ENCODE measurements at places on chromosomes 2 and 18.

- no peak for DNase-seq
These were observed 272.6 kb upstream of the DSEL start for GRCh38 chr18:67789165-67789545.

DNA sequence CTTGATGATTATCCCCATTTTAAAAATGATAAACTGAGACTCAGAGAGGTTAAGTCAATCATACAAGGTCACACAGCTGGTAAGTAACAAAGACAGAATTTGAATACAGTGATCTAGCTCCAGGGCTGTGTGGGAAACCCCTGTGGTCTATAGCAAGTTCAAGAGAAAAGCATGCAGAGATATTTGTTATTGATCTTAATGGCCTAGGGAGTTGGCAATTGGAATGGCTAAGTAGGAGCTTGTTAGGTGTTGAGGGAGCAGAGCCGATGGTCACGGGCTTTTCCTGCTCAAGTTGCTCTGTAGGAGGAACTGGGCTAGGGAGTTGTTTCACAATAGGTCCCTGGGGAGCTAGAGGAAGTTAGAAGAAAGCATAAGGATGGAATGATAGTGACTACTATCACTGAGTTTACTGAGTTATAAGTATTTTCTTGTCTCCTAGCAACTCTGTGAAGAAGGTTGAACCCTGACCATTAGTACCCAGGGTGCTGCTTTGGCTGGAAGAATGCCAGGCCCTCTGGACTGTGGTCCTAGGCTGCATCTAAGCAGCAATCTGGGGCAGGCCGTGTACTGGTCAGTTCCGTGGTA is 30.0 kb downstream of the RNF125 start:
- DNase-seq = peak; percentile 12

DNA sequence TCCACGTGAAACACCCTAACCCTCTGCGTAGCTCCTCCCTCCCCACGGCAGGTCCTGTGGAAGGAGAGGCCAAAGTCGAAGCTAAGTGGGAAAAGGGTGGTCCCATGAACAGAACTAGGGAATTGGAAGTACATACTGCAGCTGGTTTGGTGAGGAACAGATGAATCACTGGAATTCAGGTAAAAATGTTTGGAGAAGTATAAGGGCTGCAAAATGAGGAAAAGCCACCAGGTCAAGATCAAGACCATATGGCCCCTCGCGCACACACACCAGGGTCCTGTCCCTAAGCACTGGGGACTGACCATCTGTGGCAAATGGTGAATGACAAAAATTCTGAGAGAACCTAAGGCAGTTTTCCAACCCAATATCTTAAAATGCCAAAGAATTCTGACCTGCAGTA is 3.1 kb downstream of the PARD6G start:
- DNase-seq = no peak

DNA sequence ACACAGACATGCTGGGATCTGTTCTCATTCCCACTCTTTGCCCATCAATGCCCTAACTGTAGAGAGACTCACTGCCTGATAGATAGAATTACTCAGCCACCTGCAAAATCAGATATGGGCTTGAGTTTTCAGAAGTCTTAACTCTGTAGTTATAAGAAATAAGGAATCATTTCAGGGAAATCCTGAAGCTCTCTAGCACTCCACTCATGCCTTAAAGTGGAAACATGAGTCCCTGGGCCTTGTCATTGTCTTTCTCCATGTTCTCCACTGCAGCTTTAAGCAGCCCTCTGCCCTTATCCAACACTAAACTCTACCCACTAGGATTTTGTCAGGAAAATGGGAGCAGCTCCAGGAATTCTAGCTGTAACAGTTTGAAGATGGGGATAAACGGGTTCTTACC is 192.5 kb downstream of the SNTG2 start:
- DNase-seq = no peak

DNA sequence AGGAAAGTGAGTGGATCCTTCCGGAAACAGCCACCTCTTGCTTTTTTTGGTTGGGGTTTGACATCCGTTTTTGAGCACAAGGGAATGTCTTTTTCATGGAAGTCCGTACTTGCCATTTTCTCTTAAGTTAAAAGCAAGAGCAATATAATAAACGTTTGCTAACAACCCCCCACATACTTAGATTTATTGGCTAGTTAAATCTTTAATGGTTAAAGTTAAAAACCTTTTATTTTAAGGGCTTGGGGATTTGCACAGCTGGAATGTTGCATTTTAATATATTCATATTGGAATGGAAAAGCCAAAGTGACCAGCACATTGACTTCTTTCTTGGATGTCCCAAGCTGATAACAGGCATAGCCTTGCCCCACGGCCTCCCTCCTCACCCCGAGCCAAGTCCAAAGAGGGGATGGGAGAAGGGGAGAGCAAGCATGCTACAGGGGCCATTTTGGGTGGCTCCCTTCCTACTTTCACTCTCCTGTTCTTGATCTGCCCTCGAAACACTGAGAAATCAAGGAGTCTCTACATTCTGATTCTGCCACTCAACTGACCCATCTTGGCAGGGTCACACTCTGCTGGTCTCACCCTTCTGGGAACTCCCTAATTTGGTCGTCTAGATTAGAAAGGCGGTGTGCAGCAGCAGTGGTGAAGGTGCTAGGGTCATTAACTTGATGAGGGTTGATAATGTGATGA is 48.1 kb upstream of the PKDCC start:
- no peak for DNase-seq

DNA sequence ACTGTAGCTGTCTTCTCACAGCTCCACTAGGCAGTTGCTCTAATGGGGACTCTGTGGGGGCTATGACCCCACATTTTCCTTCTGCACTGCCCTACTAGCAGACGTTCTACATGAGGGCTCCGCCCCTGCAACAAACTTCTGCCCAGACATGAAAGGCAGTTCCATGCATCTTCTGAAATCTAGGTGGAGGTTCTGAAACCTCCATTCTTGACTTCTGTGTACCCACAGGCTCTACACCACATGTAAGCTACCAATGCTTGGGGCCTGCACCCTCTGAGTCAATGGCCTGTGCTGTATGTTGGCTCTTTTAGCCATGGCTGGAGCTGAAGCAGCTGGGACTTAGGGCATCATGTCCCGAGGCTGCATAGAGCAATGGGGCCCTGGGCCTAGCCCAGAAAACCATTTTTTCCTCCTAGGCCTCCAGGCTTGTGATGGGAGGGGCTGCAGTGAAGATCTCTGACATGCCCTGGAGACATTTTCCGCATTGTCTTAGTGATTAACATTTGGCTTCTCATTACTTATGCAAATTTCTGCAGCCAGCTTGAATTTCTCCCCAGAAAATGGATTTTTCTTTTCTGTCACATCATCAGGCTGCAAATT is 123.0 kb downstream of the MYCN start:
- DNase-seq = no peak

GRCh38 chr18:79949697-79950487 is 1.6 kb downstream of the SLC66A2 start:
- no peak for DNase-seq

- no peak for DNase-seq
These were observed 85.4 kb downstream of the RTN4 start for GRCh38 chr2:54964816-54965215.

DNA sequence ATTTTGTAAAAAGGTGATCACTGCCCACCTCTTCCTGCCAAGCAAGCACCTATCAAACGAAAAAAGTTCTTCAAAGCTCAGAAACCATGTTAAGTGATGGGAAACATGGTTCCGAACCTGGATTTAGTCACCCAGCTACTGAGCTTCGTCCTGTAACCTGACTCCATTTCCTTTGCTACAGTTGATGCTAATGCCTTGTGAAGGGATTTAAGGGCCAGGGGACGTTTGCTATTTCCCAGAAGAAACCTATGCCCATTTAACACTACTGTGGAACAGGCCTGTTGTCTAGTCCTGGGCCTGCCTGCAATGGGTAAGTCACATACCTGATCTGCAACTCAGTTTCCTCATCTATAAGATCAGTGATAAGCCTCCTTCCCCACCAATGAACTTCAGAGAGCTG is 14.8 kb downstream of the SERPINE2 start:
- DNase-seq = no peak

- DNase-seq = no peak
These were observed 8.4 kb downstream of the EPG5 start for GRCh38 chr18:45958730-45959129.

DNA sequence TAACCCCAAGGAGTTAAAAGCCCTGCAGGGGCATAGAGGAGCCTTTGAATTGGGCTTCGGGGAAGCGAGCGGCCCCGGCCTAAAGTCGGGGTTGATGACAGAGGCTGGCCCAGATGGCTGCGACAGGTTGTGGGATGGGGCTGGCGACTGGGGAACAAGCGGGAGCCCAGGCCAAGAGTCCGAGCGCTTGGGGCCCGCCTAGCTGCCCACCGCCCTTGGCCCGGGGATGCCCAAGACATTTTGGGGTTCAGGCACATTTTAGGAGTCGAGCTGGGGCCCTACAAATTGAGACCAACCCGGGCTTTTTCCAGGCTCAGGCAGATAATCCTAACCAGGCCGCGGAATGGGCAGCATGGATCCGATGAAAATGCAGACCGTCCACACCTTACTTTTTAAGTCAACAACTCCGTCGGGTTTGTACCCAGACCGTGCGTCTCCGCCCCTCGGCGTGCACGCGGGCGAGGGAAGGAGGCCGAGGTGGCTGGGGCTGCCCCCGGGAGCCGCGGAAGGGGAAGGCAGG is 507 bp downstream of the RTKN start:
- DNase-seq = no peak

DNA sequence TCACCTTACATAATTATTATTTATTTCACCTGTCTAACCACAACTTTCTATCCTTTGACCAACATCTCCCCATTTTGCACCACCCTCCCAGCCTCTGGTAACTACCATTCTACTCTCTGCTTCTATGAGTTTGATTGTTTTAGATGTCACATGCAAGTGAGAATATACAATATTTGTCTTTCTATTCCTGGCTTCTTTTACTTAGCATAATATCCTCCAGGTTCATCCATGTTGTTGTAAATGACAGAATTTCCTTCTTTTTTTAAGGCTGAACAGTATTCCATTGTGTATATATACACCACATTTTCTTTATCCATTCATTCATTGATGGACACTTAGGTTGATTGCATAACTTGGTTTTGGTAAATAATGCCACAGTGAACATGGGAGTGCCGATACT is 24.0 kb downstream of the PPM1B start:
- DNase-seq = no peak

DNA sequence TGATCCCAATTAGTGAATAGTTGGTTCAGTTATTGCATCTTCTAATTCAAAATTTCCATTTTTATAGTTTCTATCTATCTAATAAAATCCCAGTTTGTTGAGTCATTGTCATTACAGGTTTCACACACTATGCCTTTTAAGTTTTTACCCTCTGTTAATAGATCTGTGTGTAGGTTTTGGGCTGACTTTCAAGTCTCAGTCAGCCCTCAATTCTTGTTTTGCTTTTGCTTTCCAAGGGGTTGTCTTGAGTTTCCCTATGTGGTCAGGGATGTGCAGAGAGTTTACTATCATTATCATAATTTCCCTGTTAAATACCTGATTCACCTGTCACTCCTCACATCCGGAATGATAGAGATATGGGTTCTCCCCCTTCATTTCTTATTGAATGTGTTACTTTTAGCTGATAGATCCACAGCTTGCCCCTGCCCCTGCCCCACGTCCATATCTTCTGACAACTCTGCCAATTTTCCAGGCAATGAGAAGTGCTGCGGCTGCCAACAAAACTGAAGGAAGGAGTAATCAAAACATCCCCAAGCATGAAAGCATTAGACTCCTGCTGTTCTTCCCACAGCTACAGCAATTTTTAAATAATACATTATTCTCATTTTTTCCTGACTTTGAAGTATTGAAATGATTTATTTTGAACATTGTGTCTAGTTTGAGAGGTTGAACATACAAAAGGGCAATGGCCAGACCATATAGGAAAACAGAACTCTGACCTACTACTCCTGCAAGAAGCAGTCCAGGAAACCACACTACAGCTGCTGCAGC is 1064.8 kb downstream of the SUCLG1 start:
- no peak for DNase-seq

DNA sequence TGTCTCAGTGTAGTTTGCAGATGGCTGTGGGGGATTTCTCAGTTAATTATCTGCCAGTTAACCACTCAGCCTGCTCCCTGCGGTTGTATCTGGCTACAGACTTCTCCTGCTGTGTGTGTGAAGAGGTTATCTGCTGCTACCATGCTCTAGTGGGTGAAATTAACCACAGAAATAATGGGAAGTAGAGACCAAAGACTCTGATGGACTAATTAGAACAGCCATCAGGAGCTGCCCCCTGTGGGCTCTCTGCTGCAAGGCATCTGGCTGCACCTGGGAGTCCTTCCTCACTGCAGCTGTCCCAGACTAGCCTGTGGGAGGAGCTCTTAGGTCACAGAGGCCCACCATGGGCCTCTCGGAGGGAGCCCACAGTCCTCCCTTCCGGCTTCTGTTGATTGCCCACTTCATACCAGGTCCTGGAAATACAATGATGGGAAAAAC is 66.6 kb downstream of the CTIF start:
- no peak for DNase-seq

- no peak for DNase-seq
These were observed 39.7 kb upstream of the MMADHC start for GRCh38 chr2:149627111-149627801.

DNA sequence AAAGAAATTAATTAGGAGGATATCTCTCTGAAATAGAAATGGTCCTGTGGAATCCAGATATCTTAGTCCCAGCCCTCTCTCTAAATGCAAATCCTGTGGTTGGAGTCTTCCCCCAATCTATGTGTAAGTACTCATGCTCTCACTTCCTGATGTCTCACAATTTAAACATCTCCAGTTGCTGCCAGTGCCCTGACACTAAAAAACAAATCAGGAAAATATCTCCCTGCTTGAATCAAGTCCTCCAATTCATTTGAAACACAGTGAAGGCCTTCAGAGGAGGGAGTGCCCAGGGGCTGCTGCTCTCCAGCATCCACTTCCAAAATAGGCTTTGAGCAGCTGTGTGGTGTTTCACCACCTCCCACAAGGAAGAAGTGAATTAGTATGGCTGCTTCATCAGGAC is 413.8 kb downstream of the RAD51AP2 start:
- DNase-seq = no peak

GRCh38 chr2:96259497-96259921 is 6.3 kb downstream of the TMEM127 start:
- DNase-seq = no peak

DNA sequence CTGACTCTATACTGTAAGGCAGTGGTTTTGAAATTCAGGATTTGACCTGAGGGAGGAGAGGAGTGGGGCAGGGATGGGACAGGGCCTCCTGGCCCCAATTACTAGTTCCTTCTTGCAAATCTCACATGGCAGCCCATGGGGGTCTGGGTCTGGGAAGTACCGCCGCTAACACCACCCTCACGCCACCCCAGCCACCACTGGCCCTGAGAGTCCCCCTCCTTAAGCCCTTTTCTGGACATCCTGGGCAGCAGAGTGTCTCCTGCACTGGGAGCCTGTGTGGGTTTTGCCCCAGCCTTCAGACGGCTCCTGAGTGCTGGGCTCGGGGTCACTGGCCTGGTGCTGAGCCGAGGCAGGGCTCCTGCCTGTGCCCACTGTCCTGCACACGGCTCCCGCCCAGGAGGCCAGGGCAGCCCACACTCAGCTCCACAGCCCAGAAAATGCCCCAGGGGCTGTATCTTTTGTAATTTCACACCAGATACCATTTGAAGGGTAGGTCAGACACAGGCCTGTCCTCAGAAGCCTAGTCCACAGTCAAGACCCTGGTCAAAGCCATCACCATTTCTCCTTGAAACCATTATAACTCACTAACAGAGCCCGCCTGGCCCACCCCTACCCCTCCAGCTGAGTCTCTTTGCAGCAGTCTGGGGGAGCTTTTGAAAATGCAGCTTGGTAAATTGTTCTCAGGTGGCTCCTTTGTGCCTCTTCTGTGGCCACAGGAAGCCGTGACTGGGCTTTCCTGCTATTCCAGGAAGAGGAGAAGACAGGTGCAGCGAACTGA is 55.1 kb downstream of the CYP27C1 start:
- DNase-seq = no peak
